ENCODE measurements at places on chromosomes 2 and 18.

- DNase-seq: no peak
Measured at GRCh38 chr2:235347691-235348090, 146.2 kb upstream of the AGAP1 start.

DNA sequence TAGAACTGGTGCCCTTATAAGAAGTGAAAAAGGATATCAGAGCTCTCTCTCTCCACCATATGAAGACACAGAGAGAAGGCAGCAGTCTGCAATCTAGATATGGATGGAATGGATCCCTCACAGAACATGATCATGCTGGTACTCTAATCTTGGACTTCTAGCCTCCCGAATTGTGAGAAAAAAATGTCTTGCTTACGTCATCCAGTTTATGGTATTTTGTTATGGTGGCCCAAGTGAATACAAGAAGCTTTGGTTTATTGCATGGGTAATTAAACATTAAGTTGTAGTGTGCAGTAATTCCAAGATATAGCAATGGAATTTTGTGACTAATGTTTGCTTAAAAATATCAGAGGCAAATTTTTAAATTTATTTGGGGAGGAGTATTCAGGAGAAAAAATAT lies 1667.4 kb upstream of the SLC39A10 start:
- no peak for DNase-seq

DNA sequence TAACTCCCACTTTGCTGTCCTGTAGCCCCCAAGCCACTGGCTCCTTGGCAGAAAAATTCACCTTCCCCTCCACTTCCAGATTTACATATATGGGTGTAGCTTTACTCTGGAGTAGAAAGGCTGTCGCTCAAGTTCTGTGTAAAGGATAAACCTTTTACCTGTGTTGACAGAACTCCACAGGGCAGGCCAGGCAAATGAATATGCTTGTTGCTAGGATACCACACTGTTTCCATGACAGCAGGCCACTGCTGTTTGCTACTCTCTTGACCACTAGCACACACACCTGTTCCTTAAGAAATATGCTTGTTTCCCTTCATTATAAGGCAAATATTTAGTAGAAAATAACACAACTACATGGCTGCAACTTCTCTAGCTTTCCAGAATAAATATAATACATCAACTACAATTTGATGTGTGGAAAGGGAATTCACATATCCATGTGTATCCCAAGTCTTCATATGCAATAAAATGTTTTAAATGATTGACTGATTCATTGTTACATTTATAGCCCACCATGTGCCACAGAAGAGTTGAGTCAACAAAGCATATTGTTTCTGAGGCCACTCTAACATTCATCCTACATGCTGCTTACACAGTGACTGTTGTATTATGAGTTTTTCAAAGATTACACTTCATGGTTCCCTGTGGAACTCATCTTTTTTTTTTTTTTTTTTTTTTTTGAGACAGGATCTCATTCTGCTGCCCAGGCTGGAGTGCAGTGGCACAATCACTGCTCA lies 56.2 kb upstream of the ROCK1 start:
- no peak for DNase-seq

GRCh38 chr2:151043484-151043883 lies 218.2 kb downstream of the RBM43 start:
- no peak for DNase-seq

DNA sequence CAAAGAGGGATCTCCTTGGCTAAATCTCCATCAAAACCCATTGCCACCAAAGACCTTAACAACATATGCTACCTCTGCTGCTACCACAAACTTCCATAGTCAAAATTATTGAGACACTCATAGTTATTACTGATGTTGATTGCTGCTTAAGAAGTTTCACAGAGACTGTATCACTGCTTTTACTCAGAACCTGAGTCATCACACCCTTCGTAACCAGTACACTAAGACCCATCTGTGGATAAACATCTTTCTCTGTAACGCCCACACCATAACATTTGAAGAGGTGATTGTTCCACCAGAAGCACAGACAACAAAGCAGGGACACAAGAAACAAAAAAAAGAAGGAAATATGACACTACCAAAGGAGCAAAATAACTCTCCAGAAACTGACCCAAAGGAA lies 1563.1 kb downstream of the LRP1B start:
- no peak for DNase-seq

GRCh38 chr18:3340682-3341097 lies 78.8 kb downstream of the MYL12B start:
- no peak for DNase-seq

GRCh38 chr2:203822240-203822639 lies 45.3 kb upstream of the CTLA4 start:
- no peak for DNase-seq

GRCh38 chr2:27988718-27989117 lies 98.2 kb downstream of the BABAM2 start:
- DNase-seq: no peak
